Lower lobe of right lung (tissue), 2 donors: ENCODE measurements at places on chromosomes 1 and 21.
A peak's percentile ranks its signal among the peaks of the same experiment; 100 is the strongest.

DNA sequence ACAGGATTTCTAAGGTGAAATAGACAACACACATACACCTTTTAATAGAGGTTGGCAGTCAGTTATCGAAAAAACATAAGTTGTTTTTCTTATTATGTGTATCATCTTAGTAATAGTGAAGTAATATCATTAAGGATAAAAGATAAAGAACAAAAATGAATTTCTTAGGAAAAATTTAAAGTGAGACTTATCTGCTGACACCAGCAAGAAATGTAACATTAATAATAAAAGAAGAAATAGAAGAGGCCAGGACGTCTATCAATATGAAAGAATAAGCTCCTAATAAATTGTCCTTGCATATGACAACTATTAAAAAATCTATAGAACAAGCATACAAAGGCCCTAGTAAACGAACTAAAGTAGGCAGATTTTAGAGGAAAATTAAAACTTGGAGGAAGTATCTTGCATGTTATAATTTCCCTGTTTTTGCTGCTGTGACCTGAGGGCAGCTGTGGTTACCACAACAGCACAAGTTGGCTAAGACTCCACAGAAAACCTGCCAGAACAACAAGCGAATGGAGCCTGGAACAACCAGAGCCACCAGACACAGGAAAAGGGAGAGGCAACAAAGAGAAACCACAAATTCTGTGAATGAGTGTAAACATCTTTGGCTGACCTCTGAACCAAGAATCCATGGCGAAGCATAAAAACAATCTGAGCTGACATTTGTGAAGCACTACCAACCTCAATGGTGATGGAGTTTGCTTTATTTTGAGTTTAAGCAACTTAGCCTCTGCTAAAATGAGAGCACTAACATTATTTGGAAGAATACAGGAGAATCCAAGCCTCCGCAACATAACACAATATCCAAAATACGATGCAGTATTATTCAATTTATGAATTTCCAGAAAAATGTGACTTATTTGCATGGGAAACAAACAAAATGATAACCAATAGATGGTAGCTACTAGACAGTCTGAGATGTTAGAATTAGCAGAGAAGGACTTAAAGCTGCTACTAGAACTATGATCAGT lies 207.5 kb downstream of the KCNT2 start:
- DNase-seq: no peak

DNA sequence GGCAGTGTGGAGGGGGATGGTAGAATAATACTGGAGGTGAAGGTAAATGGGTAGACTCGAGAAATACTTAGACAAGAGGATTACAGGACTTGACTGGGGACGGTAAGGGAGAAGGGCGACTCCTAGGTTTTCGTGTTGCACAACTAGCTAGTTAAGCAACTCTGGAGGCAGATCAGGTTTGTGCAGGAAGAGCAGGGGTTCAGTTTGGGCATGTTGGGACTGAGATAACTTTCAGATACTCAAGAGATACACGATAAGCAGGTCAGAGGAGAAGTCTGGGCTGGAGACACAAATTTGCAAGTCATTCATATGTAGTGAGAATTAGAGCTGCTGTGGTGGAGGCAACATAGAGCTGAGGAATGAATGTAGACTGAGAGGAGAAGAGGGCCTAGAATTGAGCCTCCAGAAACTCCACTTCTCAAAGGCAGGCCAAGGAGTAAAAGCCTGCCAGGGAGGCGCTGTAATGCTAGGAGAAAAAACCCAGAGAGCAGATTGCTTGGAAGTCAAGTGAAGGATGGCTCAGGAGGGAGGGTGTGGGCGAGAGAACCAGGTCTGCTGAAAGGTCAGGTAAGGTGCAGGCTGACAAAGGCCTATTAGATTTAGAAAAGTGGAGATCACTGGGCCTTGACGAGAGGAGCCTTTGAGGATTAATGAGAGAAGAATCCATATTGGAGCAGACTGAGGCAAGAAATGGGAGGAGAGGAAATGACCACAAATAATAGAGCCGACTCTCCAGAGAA lies 20.8 kb downstream of the MAB21L3 start:
- no peak for DNase-seq

DNA sequence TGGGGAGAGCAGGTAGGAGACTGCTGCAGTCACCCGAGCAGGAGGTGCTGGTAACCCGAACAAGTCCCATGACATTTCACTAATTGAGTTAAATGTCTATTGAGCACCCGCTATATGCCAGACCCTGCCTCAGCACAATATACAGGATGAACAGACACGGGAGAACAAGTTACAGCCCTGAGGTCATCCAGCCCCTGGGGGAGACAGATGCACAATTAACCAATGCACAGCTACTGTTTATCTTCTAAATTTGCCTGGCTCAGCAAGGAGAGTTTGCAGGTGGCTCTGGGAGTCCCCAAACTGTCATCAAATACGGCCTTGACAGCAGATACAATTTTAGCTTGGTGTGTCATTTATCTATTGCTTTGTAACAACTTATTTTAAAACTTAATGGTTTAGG lies 18.1 kb downstream of the CITED4 start:
- no peak for DNase-seq

GRCh38 chr1:28329395-28330153 lies 734 bp downstream of the MED18 start:
- peak; percentile 60 for DNase-seq

DNA sequence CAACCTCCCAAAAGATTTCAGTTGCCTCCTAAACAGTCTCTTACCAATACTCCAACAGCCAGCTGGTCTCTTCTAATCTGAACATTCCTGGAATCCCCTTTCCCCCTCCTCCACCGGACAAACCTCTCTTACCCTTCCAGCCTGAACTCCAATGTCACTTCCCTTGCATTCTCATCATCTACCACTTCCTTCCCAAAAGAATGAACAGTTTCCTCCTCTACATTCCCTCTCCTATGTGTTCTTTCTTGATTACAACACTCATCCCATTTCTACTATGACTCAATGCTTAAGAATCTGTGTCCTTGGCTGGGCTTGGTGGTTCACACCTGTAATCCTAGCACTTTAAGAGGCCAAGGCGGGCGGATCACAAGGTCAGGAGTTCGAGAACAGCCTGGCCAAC lies 417.1 kb downstream of the SETD4 start:
- DNase-seq: no peak

GRCh38 chr1:229908689-229909088 lies 158.3 kb upstream of the GALNT2 start:
- DNase-seq: no peak

DNA sequence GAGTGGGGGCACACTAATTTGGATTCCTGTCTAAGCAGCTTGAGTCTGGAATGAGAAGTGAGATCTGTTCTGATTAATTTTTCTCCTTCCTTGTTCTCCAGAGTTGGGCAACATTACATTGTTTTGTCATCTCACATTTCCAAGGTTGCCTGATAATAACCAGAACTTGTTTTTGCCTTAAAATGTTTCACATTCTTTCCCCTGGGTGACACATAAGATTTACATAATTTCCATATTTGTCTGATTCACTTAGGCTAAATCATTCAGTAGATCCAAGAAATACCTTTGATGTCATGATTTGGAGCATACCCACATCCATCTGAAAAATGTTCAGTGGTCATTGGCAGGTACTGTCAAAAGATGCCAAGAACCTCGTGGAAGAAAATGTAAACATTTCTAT lies 60.3 kb downstream of the XCL2 start:
- no peak for DNase-seq

GRCh38 chr1:6026095-6026809 lies 19.4 kb upstream of the KCNAB2 start:
- peak; percentile 95 for DNase-seq

DNA sequence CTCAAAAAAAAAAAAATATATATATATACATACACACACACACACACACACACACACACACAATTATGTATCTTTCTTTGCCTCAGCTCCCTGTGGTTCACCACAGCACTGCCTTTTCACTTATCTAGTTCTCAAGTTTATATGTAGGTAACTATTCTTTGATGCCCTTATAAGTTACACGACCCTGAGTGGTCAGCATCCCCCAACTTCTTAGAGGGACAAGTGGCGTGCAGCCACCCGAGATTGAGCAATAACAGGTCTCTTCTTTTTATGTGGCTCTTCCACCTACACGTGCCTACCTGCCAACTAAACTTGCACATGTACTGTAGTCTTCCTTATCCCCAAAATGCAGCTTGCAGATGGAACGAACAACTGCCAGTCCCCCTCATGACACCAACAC lies 120.8 kb downstream of the GABPA start:
- no peak for DNase-seq

- no peak for DNase-seq
Measured at GRCh38 chr1:50996083-50996482, 26.0 kb downstream of the CDKN2C start.

DNA sequence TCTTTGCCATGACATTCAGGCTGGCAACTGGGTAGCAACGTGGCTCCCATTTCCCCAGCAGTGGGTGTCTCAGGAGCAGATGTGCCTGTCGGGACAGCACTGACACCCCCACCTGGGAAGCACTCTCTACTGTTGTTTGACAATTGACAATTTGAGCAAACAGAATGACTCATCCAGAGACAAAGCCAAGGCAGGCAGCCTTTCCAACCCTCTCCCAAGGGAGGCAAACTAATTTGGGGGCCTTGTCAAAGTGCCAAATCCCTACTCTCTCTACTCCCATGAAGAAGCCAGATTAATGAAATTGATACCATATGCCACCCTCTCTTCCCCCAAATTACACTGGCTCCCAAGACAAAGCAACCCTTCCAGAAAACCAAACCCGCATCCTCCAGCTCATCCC lies 65.6 kb downstream of the GRIK3 start:
- no peak for DNase-seq

GRCh38 chr1:203717120-203717519 lies 47.9 kb upstream of the LAX1 start:
- no peak for DNase-seq

GRCh38 chr1:9174243-9174642 lies 45.3 kb upstream of the GPR157 start:
- DNase-seq: no peak

DNA sequence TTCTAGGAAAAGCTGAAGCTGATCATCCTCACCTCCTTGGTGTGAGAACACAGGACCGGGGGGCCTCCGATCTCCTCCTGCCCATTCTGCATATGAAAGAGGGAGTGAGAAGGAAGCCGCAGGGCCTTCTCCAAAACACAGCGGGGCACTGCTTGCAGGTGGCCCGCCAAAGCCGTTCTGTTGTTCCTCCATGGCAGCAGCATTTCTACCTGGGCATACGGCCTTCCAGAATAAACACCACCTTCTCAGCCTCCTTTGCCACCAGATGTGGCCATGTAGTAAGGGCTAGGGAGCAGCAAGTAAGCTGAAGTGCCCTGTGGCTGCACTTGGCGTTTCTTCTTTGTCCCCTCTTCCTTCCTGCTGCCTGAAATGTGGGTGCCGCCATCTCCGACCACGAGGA lies 214.9 kb downstream of the TOMM20 start:
- DNase-seq: no peak
